ENCODE measurements at places on chromosomes 5 and 9.

GRCh38 chr9:14797435-14797834, 74.9 kb upstream of the CER1 start:
- no peak for DNase-seq

GRCh38 chr9:116639251-116639741, 47.8 kb upstream of the TRIM32 start:
- no peak for DNase-seq

DNA sequence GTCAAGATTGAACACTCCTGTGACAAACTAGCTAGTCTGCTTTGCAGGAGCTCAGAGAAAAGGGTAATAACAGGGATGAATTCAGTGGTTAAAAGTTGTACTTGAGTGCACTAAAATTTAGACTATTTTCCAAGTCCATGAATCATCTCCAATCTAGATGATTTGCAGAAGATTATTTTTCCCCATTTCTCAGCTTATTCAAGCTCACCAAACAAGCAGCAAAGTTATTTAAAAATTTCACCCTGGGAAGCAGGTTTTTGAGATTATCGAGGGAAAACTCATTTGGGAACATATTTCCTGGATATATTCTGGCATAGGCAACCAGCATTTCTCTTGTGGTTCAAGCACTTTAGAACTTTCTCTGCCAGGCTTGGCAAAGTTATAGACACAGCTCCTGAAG, 311.4 kb downstream of the TLE1 start:
- DNase-seq, result no peak

- no peak for DNase-seq
Observed at GRCh38 chr9:2479056-2479565, 142.5 kb upstream of the VLDLR start.

- no peak for DNase-seq
Observed at GRCh38 chr5:142411656-142412425, 87.0 kb upstream of the SPRY4 start.

Data from KBM-7 (cell line).